ENCODE measurements at places on chromosomes 3 and 15.

- DNase-seq, result no peak
Observed at GRCh38 chr3:109118584-109118983, 650 bp upstream of the MORC1 start.

DNA sequence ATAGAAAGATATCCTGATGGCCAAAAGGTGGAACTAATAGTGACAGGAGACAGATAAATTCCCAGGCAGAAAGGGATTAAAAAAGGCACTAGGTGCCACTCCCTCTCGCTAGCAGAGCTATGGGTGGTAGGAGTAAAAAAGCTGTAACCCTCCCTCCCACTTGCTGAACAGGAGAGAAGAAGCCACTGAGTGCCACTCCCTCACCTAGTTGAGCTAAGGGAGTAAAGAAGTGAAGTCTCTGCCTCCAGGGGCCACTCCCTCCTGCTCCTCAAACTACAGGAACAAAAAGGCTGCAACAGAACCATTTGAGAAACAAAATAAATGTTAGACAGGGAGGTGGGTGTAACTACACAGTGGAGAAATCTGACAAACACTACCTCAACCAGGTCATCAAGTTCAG lies 276.2 kb upstream of the EPHA6 start:
- no peak for DNase-seq

GRCh38 chr15:22939652-22940061 lies 40.5 kb downstream of the CYFIP1 start:
- no peak for DNase-seq

GRCh38 chr15:60678632-60679031 lies 199.7 kb upstream of the ICE2 start:
- DNase-seq, result no peak

DNA sequence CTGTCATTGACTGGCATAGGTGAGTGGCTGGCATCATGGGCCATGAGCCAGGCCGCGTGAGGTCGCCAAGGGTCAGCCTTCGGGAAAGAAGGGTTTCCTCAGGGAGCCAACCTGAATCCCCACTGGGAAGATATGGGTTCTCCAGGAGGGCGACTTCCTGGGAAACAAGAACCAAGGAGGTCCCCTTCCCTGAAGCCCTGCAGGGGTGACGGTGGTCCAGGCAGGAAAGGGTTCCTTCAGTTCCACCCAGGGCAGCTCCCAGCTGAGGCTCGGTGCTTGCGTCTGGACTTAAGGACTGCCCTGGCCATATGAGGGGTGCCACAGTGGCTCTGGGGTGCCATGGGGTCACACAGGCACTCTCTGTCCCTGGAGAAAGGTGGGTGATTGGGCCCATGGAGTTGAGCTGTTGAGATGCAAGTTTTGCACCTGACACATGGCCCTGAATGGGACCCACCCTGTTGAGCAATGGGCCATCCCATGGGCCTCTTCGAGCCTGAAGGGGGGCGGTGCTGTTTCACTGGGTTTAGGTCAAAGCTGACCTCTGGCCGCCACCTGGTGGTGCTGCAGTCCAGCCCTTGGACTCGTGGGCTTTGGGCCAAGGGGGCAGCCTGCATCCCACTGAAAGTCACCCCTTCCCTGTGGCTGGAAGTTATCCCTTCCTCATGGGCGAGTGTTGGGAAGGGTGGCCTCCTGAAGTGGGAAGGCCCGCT lies 228.1 kb downstream of the SNRPN start:
- DNase-seq, result no peak

DNA sequence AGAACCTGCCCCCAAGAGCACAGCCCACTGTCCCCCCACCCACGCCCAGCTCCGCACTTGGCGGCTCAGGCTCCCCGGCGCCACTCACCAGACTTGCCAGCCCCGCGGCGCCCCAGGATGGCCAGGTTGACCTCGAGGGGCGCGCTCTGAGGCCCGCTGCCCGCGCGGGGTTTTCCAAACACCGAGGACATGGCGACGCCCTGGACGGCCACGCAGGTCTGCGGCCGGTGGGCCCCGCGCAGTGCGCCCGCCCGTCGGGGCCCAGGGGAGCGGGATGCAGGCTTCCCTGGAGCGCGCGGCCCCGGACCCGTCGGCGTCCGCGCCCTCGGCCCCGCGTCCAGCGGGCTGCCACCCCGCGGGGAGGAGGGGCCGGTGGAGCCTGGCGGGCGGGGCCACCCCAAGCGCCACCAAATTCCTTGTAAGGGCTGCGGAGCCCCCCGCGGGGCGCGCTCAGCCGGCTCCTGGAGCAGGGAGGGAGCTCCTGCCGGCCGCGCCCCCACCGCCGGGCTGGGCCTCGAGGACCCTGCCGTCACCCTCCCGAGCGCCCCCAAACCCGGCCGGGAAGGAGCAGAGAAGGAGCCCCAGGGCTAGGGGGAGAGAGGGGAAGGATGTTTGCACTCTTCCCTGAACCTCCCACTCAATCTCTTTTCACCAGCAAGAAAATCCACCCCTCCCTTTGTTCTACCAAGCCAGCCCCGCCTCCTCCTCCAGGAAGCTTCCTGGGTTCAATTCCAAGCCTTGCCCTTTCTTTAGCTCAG lies at the start of gene RASL12:
Gene RASL12, minus strand, starts transcription at position 347 of the 758 bp plus-strand sequence. Its CDS starts 156 bp downstream, at position 191.
- no peak for DNase-seq

DNA sequence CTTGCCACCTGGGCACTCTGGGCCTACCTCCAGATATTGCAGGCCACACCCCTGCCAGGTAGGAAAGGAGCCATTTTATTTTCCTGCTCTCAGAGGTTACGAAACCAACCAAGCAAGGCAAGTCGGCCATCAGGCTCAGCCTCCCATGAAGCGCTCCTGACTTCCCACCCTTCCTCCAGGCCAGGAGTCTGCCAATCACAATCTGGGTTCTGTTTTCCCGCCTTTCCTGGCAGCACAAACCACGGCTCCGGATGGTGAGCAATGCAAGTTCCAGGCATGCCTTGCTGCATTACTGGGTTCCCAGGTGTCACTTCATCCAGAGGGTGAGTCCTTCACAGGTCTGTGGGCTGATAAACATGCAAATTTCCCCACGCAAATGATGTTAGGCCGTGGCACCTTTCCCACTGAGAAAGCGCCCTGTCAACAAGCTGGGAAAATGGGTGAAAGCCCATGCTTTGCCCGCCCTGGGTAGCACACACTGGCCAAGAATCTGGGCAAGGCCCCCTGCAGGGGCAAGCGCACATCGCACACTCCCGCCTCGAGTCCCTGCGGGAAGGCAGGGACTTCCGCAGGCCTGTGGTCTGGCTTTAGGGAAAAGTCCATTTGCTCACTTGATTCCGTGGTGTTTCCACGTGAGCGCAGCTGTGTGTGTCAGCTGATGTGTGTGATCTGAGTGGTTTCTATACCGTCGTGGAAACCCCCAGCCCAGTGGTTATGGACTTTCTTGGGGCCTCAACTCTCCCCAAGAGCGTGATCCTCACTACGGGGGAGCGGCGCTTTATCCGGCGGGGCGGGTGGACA lies 61.6 kb upstream of the RYK start:
- no peak for DNase-seq

DNA sequence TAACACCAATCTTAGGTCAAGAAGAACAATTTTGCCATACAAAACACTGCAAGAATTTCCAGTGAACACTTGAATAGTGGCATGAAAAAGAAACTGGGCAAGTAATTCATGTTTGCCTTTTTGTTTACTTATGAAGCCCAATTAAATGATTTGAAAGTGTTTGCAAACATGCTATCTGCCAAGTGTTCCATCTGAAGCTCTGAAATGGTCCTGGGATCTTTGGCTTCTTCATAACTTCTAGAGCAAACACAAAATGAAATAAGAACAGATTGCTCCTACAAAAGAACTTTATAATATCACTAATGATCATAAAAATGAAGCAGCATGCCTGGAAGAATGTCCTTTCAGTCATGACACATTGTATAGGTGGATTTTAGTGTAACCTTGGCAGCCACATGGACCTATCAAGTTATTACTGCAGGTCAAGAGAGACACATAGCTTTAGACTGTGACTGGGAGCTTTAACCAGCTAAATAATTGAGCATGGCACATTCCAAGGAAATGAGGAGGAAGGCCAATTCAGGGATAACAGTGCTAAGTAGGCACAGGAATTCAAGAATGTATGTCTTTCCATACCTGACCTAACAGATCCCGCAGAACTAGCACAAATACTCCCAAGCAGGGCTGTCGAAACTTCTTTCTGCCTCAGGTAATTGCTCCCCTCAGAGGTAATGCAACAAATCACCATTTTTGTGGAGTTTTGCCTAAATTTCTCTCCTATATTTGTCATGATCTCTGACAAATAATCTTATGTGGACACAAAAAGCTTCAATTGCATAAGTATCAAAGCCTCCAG lies 144.6 kb downstream of the DUT start:
- no peak for DNase-seq

- no peak for DNase-seq
Observed at GRCh38 chr3:16349986-16350596, 85.1 kb downstream of the OXNAD1 start.

DNA sequence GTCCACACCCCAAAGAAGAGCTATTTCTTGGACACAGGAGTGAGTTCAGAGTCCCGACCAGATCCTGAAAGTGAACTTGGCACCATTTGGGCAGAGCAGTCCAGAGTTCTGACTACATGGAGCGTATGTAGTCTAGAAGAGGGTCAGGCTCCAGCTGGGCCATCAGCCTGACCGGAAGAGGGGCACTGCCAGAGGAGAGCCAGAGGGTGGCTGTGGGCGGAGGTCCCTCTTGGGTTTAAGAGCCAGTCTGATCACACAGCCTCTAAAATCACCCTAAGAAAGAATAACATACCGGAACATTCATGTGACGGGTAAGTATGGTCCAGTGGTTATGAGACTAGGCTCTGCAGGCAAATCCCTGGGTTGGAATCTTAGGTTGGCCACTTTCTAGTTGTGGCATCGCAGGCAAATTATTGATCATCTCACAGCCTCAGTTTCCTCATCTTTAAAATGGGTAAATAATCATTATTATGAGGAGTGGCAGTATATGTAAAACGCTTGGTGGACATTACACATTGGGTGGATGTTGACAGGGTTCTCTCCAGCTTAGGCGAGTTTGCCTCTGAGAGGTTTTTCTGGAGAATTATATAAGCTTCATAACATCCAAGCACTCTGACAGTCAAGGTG lies 2.1 kb upstream of the RAP2B start:
- no peak for DNase-seq

- no peak for DNase-seq
Observed at GRCh38 chr3:66583424-66584040, 82.7 kb upstream of the LRIG1 start.

GRCh38 chr15:90885432-90886290 lies 1.4 kb downstream of the FES start:
- no peak for DNase-seq

DNA sequence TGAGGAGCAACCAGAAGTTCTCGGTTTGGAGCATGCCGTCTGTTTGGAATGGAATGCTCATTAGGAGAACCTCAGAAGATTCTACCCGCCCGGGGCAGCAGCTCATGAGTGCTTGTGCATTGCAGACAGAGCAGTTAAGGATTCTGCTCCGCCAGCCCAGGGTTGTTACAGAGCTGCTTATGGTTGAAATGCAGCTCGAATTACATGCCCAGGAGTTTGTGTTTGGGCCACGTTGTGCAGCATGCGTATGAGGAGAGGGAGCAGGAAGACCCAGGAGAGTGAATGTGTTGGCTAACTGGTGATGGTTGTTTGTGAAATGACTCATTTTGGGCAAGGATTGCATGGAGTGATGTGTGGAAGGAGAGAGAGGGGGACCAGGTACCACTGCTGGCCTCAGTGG lies 9.0 kb downstream of the FGD5 start:
- DNase-seq, result no peak

- DNase-seq, result no peak
Observed at GRCh38 chr3:9178697-9179096, 70.7 kb downstream of the SRGAP3 start.

- no peak for DNase-seq
Observed at GRCh38 chr3:197088370-197088769, 58.8 kb upstream of the MELTF start.

DNA sequence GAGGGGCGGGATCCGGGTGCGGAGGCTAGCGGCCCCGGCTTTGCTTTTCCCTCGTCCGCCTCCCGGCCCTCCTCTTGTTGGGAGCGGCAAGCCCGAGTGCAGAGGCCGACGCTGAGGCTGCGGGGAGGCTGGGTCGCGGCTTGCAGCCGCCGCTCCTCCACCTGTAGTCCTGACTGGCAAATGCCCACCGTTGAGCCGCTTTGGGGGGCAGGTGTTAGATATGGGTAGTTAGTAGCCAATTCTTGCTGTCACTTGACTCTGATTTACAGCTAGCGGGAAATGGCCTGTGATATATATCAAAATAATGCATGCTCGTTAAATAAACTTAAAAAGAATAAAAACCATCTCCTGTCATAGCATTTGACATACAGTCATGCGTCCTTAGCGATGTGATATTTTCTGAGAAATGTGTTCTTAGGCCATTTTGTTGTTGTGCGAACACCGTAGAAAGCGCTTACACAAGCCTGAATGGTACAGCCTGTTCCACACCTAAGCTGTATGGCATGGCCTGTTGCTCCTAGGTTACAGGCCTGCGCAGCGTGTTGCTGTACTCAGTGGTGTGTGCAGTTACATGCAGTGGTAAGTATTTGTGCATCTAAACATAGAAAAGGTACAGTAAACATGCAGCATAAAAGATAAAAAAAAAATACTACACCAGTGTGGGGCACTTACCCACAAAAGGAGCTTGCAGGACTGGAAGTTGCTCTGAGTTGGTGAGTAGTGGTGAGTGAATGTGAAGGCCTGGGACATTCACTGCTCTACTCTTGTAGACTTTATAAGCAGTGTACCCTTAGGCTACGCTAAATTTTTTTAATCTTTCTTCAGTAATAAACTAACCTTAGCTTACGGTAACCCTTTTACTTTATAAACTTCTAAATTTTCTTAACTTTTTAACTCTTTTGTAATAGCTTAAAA lies 873 bp downstream of the CAPN7 start:
- DNase-seq, result no peak

GRCh38 chr3:158801201-158801600 lies 653 bp upstream of the MFSD1 start:
- DNase-seq, result no peak

- no peak for DNase-seq
Observed at GRCh38 chr3:119585208-119585607, 5.9 kb downstream of the ADPRH start.

- no peak for DNase-seq
Observed at GRCh38 chr15:98124581-98124980, 164.1 kb downstream of the ARRDC4 start.

DNA sequence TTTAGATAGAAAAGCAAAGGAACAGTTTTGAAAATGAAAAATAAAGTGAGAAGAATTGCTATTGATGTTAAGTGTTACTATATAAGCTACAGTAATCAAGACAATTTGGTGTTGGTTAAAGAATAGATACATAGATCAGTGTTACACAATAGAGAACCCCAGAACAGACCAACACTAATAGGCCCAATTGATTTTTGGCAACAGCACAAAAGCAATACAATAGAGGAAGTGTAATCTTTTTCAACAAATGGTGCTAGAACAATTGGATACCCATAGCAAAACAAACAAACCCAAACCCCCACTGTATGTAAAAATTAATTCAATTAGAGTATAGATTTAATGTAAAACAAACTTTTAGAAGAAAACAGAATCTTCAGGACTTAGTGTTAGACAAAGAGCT lies 61.8 kb downstream of the ATP11B start:
- no peak for DNase-seq

DNA sequence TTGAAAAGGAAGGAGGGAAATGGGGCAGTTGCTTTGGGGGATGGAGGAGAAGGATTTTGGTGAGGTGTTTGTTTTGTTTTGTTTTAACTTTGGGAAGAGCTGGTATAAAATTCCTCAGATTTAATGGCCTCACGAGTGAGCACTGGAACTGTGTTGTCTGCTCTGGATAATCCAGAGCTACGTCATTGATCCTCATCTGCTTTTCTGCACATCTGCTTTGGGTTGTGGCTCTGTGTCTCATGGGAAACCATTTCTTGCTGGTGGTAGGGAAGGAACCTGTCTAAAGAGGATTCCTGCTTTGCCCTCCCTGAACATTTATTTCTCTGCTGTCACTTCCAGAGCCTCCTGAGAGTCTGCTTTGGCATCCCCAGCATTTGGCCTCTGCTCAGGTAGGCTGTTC lies 3.1 kb downstream of the SNRK start:
- DNase-seq, result no peak
